ENCODE measurements at places on chromosomes 3 and 15.

- no peak for DNase-seq
These were observed 114.6 kb downstream of the LRIG1 start for GRCh38 chr3:66386011-66386924.

DNA sequence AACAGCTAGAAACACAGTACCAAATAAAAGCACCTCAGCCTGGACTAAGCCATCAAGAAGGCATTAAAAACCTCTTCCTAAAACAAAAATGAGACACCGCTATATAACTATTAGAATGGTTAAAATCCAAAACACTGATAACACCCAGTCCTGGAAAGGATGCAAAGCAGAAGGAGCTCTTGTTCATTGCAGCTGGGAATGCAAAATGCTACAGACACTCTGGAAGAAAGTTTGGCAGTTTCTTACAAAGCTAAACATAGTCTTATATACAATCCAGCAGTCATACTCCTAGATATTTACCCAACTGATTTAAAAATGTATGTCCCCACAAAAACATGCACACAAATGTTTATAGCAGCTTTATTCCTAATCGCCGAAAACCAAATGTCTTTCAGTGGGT is 35.7 kb downstream of the CHSY1 start:
- no peak for DNase-seq

- no peak for DNase-seq
These were observed 562 bp downstream of the NBEAL2 start for GRCh38 chr3:46979958-46980497.

- no peak for DNase-seq
These were observed 90.1 kb downstream of the SATB1 start for GRCh38 chr3:18334837-18335601.

GRCh38 chr3:159668461-159668860 is 320.2 kb upstream of the IL12A start:
- DNase-seq = no peak

Data from SK-N-MC (cell line).